ENCODE measurements at places on chromosomes 11 and 22.
A peak's percentile ranks its signal among the peaks of the same experiment; 100 is the strongest.

- no peak for DNase-seq
These were observed 316.7 kb downstream of the DLG2 start for GRCh38 chr11:85310479-85310878.

GRCh38 chr22:22810018-22810427 is 77.6 kb upstream of the IGLL5 start:
- DNase-seq: no peak

- no peak for DNase-seq
These were observed 65.5 kb upstream of the THY1 start for GRCh38 chr11:119488256-119488995.

- DNase-seq: no peak
These were observed 228.9 kb downstream of the CTTN start for GRCh38 chr11:70627219-70627618.

GRCh38 chr11:72583177-72583553 is 91.1 kb downstream of the PDE2A start:
- DNase-seq: no peak

DNA sequence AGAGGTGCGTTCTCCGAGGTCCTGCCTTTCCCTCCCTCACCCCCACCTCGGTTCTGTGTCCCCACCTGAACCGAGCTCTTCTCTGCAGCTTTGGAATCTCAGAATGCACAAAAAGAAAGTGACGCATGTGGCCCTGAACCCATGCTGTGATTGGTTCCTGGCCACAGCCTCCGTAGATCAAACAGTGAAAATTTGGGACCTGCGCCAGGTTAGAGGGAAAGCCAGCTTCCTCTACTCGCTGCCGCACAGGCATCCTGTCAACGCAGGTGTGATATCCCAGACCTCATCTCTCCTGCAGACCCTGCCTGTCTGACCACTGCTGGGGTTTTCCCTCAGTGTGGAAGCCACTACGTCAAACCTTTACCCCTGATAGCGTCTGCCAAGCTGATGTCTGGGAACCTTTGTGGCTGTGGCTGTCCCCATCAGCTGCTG is 13.9 kb downstream of the ACP2 start:
- no peak for DNase-seq

- no peak for DNase-seq
These were observed 33.0 kb upstream of the SOX10 start for GRCh38 chr22:38017272-38017920.

- no peak for DNase-seq
These were observed 21.5 kb upstream of the LINC01488 start for GRCh38 chr11:69459848-69460539.

DNA sequence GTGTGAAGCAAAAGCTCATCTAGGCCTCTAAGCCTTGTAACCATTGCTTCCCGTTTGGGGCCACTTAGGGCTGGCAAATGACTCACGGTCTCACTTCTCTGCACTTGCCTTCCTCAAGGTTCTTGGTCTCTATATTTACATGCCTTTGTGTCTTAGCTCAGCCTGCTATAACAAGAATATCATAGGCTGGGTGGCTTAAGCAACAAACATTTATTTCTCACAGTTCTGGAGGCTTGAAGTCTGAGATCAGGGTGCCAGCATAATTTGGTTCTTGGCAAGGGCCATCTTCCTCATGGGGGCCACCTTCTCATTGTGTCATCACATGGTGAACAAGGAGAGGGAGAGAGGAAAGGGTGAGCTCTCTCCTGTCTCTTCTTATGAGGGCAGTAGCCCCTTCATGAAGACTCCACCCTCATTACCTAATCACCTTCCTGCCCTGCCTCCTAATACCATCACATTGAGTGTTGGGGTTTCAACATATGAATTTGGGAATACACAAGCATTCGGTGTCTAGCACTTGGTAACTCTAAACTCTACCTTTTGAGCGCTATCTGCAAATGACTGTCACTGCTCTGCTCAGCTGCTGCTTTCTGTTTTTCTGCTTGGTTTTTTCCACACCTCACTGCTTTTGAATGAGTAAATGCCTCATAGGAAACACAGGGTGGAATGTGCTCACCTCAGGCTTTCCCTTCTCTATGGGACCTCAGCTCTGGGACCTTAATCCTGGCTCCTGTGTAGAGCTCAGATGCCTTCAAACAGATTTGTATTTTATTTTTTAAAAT is 16.2 kb upstream of the ME3 start:
- no peak for DNase-seq

DNA sequence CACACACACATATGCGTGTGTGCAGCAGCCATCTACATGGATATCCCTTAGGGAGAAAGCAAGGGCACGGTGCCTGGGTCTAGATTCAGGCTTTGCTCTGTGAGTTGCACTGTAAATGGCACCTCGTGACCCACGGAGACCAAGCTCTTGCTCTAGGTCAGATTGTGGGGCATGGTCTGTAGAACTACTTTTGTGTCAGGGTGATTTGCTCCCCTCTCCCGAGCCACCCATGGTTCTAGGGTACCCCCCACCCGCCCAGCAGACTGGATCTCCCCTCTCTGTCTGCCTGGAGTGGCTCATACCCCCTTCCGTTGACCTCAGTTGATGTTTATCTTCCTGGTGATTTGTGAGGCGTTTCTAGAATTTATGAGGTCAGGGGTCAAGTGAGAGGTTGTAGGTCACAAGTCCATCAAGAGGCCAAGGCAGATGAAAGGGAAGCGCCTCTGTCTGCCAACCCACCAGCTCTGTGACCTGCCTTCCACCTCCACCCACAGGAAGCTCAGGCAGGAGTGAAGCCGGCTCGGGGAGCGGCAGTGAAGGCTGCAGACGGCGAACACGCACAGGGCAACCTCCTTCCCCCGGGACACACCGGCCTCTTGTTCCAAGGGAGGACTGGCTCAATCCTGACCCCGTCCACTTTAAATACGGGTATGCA is 76.2 kb upstream of the TTLL12 start:
- peak; percentile 59 for DNase-seq

- DNase-seq: no peak
These were observed 68.8 kb downstream of the CD44 start for GRCh38 chr11:35207471-35208403.

DNA sequence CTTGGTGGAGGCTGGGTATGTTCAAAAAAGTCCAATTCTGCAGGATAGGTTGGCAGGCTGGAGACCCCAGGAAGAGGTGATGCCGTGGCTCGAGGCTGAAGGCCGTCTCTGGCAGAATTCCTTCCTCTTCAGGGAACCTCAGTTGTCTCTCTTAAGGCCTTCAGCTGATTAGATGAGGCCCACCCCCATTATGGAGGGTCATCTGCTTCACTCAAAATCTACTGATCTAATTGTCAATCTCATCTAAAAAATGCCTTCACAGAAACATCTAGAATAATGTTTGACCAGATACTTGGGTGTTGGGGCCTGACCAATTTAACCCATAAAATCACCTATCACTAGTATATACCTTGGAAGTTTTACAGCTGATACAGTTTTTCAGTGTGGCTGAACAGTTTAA is 27.4 kb upstream of the GSTP1 start:
- DNase-seq: no peak

- no peak for DNase-seq
These were observed 2.3 kb upstream of the FXYD2 start for GRCh38 chr11:117826832-117827231.

- peak; percentile 41 for DNase-seq
These were observed 254.8 kb downstream of the CNTN5 start for GRCh38 chr11:99275521-99275920.

GRCh38 chr11:19307498-19307897 is 66.8 kb upstream of the E2F8 start:
- DNase-seq: peak; percentile 36

- DNase-seq: no peak
These were observed 23.9 kb upstream of the TMPRSS13 start for GRCh38 chr11:117953024-117953671.

GRCh38 chr11:118827118-118827517 is 36.2 kb upstream of the DDX6 start:
- DNase-seq: no peak

DNA sequence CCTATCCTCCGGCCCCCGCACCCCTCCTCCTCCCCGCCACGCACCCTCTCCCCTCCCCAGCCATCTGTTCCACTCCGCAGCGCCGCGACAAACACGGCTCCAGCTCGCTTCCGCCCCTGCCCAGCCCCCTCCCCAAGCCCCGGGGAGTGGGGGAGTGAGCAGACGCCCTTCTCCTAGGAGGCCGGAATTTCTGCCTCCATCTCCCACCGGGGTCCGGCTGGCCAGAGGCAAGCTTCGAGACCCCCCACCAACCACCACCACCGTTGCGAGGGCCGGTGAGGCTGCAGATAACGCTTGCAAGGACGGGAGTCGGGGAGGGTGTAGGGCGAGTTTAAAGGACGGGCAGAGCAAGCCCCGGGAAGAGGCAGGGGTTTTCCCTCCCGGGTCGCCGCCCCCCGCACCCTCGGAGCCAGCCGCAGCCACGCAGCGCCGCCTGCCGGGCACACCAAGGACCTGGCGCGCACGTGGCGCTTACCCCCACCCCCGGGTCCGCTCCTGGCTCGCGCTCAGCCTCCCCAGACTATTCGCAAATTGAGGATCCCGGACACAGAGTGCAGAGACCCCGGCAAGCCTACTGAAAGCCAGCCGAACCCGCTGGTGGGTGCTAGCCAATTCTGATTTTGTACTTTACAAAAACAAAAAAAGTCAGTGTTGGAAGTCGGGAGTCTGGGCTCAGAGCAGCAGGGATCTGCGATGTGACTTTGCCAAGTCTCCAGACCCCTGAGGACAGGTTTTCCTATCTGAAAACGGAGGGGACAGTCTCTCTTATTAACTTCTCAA is 22.6 kb downstream of the RTN4RL2 start:
- peak; percentile 89 for DNase-seq

DNA sequence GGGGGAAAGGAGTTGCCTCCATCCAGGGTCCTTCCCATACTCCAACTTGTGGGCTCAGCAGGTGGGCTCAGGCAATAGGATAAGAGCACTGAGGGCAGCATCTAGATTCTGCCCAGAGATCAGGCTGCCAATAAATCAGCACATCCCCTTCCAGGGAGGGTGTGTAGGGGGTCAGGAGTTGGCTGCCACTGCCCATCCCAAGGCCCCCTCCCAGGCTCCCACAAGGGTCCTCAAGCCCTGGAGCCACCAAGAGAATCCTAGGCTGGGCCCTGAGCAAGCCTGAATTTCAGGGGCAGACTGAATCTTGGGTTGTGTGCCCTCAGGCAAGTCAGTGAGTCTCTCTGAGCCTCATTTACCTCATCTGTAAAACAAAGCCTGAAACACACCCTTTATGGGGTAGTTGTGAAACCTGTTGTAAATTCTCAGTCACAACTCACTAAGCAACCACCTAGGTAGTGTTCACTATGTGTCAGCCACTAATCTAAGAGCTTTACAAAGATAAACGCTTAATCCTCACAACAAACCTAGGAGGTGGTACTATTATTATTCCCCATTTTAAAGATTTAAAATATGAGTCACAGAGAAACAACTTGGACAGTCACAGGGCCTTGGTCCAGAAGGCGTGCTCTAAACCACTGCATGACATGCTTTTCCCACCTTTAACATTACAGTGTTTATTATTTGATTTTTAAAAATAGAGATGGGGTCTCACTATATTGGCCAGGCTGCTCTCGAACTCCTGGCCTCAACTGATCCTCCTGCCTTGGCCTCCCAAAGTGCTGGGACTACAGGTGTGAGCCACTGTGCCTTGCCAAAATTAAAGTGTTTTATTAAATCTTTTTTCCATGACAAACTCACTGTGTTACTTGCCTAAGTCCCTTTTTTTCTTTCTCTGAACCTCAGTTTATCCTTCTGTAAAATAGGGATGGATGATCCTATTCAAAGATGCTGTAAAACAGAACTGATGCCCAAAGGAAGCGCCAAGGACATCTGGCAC is 36.2 kb downstream of the LMO1 start:
- no peak for DNase-seq

DNA sequence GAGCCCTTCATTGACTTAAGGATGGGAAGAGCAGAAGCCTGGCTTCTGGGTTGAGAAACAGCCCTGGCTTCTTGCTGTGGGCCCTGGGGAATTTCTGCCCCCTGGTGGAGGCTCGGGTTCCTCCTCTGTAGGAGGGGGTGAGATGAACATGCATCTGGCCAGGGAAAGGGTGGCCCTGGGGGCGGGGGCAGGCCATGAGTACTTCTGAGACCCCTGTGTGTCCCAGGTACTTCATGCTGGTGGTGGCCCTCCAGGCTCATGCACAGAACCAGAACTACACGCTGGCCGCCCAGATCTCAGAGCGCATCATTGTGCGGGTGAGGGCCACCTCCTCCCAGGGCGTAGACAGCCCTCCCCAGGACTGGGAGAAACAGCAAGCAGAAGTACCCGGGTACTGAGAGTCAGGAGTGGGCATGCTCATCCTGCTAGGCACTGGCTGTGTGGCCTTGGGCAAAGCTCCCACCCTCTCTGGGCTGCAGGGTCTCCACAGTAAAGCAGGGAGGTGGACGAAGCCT is 15.8 kb downstream of the TMEM258 start:
- peak; percentile 29 for DNase-seq

GRCh38 chr11:35324981-35325380 is 94.4 kb downstream of the SLC1A2 start:
- no peak for DNase-seq

DNA sequence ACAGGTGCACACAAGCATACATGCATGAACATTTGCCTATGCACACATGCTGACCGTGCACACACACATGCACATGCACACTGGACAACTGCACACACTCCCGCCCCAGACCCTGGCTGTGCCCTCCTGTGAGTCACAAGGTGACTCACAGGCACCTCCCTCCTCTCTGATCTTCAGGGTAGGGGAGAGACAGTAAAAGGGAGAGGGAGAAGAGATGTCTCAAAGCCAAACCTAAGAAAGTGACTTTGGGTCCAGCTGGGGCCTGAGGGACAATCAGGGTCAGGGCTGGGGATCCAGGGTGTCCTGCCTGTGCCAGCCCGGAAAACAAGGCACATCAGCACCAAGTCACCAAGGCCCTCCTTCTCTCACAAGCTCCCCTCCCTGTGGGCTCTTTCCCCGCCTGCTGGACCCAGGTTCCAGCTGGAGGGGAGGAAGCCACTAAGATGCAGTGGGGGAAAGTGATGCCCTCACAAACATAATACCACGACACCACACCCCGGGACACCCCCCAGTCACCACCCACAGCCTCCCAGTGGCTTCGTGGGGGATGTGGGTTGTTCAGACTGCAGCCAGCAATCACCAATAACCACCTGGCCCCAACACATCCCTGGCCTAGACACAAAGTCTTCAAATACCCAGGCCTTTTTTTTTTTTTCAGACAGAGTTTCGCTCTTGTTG is 39.3 kb downstream of the PDGFB start:
- DNase-seq: no peak

GRCh38 chr11:17121981-17122380 is 44.5 kb upstream of the RPS13 start:
- no peak for DNase-seq

DNA sequence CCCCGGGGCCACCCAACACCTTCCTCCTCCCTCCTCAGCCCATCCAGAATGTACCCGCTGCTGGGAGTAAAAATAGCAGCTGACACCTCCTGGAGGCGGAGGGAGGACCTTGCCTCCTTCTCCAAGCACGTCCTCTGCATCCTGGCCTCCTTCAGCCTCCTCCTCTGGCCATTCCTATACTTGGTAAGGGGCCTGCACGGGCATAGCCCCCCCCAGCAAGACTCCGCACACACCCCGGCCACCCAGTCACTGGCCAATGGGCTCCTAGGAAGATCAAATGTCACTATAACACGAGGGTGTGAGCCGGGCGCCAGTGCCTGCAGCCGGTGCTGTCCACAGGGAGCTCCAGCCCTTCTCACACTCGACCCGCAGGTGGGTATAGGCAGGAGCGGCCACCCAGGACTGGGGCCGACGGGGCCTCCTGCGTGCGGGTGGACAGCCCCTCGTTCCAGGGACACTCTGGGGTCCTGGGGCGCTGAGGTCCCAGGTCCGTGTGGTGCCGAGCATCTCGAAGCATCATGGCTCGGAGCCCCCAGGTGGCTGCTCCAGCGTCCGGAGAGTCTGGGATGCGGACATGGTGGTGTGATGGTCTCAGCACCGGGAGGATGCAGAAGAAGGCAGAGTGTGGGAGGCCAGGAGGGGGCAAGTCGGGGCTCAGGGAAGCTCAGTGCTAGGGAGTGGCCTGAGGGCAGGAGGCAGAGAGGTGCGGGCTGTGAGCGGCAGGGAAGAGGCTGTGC is at the start of gene TNNT3:
TSS of gene TNNT3 (plus strand) at position 313 of the 737 bp plus-strand sequence. CDS start 3,172 bp downstream, outside the sequence.
- no peak for DNase-seq

Measured in NCI-H2171 treated with DMSO at 0.1 percent for 48 hours (cell line).